ENCODE measurements at places on chromosomes 1 and 21. TPM values are rescaled to one million over a fixed set of nuclear protein-coding genes. Genes with fewer than 3 reads are reported as not detected.

Gene EXO1
- total RNA-seq: 0.59 TPM

Gene TCHH
- 1.0 TPM for total RNA-seq

Gene TNFRSF4
- total RNA-seq: 0.46 TPM

Gene CASQ2
- total RNA-seq: under 0.01 TPM

Gene GPR25
- total RNA-seq: not detected

Gene KIF2C
- total RNA-seq: 2.6 TPM

Gene GLIS1
- total RNA-seq: 1.0 TPM

Gene AADACL3
- total RNA-seq: not detected

Gene TPTE
- total RNA-seq: not detected

Gene USP33
- 83.8 TPM for total RNA-seq

Gene CLCA4
- total RNA-seq: not detected

Gene PBX1
- total RNA-seq: 17.8 TPM

Gene COL11A1
- 0.23 TPM for total RNA-seq
